Activated CD4-positive, alpha-beta T cell treated with anti-CD3 and anti-CD28 coated beads, Interleukin-2, amount 10 ng/mL, durations not matched to agents 24 days and 14 days (primary cell): ENCODE measurements at places on chromosomes 13 and 19. TPM values are rescaled to one million over a fixed set of nuclear protein-coding genes. Genes with fewer than 3 reads are reported as not detected.
A peak's percentile ranks its signal among the peaks of the same experiment; 100 is the strongest.

The ZNF486 gene
- total RNA-seq = 3.4 and 4.4 TPM in 2 replicates

The CYP2B6 gene
- total RNA-seq = not detected in 2 replicates

The FUT3 gene
- total RNA-seq = not detected in 2 replicates

The OR7A5 gene
- not detected in 2 replicates for total RNA-seq

The FXYD3 gene
- not detected in 2 replicates for total RNA-seq

- DNase-seq = no peak
Measured at GRCh38 chr13:65926750-65927171, 1303.4 kb downstream of the PCDH9 start.

DNA sequence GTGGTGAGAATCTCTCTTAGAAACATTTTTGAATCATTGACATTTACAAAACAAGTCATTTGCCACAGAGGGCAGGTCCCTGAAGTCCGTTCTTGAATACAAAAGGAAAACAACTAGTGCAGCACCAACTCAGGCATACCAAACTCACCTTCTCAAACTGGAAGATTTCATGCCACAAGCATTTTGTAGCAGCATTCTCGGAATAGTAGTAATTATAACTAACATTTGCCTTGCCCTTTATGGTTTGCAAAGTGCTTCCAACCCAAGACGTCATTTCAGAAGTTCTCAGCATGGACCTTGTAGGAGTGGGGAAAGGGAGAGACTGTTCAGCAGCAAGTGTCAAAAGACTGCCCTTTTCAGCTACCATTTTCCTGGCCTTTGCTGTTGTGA lies 344.6 kb downstream of the RFC3 start:
- no peak for DNase-seq

GRCh38 chr19:40433391-40434216 lies 7.8 kb upstream of the SERTAD1 start:
- DNase-seq = peak; percentile 89

- peak; percentile 94 for DNase-seq
Measured at GRCh38 chr19:14479975-14480699, 5.0 kb upstream of the PTGER1 start.

DNA sequence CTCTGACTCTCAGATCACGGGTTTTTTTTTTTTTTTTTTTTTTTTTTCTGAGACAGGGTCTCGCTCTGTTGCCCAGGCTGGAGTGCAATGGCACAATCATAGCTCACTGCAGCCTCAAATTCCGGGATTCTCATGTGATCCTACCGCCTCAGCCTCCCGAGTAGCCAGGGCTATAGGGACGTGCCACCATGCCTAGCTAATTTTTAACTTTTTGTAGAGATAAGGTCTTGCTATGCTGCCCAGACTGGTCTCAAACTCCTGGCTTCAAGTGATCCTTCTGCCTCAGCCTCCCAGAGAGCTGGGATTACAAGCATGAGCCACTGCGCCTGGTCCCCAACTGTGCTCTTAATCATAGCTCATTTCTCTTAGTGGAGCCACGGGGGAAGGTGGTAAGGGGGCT lies 4.6 kb upstream of the GRAMD1A start:
- no peak for DNase-seq

- DNase-seq = no peak
Measured at GRCh38 chr13:39415008-39415802, 187.8 kb downstream of the LHFPL6 start.

DNA sequence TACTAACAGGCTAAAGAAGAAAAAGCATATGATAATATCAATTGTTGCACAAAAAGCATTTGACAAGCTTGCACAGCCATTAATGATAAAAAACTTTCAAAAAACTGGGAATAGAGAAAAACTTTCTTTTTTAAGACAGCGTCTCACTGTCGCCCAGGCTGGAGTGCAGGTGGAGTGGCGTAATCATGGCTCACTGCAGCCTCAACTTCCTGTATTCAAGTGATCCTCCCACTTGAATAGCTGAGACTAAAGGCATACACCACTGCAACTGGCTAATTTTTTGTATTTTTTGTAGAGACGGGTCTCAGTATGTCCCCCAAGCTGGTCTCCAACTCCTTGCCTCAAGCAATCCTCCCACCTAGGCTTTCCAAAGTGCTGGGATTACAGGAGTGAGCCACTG lies 382.8 kb downstream of the TSHZ3 start:
- no peak for DNase-seq

DNA sequence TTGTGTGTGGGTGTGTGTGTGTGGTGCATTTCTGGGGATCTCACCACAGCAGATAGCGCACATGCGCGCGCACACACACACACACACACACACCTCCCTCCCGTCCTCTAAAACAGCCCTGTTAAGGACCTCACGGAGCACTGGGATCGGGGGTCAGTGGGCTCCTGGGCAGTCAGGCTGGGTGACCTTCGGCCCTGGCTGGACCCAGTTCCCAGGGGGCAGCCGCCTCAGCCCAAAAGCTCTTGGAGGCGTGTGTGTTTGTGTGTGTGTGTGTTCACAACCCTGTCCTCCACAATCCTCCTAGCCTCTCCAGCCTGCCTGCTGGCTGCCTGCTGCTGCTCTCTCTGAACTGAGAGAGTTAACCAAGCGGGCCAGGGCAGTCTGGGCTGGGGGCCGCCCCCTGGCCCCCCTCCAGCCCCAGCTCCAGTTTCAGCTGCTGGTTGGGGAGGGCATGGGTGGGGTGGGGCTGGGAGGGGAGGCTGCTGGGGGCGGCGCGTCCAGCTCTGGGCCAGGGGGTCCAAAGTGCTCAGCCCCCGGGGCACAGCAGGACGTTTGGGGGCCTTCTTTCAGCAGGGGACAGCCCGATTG lies at the start of gene FXYD1:
Gene FXYD1, plus strand, starts transcription at position 520 of the 588 bp plus-strand sequence. CDS start 1,256 bp downstream, outside the sequence.
- no peak for DNase-seq

DNA sequence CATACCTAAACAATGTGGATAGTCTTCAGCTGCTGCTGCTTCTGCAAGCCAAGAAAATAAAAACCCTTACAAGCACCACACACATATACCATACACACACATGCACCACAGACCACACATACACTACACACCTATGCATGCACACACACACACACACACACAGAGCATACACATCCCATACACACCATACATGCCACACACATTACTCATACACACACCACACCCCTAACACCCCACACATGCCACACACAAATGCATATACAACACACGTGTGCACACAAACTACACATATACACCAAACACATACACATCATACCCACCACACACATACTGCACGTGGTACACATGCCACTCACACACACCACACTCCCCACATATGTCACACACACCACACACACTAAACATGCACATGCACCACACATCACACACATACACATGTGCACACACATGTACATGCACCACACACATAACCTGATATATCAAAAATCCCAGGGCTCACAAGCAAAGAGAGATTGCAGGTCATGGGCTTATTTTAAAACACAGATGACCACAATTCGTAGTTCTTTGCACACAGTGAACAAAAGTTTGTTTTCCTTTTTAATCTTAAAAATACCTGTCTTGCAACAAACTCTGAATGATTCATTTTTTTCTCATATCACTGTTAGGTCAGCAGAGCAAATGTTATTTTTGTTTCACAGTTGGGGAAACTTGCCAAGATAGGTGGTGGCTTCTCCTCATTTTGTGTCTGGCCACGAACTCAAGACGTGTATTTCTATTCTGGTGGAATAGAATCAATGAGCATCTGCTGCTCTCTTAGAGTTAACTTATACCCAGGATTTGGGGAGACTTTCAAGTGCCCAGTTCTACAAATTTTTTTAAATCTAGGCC lies 456.6 kb downstream of the FGF9 start:
- no peak for DNase-seq

DNA sequence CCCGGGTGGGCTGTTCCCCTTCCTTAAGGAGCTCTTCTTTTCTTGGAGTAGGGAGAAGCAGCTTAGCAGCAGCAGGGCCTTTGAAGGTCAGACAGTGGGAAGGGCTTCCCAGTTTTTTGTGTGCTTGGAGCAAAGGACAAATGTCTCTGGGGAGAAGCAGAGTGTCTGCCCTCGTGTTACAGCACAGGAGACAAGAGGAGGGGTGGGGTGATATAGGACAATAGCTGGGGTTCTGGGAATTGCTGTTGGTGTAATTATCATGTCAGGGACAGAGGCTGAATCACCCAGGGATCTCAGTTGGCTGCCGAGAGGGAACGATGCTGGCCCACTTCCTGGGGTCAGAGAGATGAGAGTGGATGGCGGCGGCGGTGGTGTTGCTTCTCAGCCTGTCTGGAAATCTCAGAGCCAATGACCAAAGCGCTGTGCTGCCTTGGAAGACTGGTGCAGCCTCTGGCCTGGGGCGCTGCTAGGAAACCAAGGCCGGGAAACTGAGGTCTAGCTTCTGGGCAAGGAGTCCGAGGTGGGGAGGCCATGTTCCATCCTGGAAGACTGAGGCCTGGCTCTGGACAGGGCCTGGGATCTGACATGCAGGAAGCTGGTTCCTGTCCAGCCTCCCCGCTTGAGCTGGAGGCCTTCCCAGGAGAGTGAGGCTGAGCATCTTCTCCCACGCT lies 1.2 kb downstream of the INAFM1 start:
- no peak for DNase-seq

DNA sequence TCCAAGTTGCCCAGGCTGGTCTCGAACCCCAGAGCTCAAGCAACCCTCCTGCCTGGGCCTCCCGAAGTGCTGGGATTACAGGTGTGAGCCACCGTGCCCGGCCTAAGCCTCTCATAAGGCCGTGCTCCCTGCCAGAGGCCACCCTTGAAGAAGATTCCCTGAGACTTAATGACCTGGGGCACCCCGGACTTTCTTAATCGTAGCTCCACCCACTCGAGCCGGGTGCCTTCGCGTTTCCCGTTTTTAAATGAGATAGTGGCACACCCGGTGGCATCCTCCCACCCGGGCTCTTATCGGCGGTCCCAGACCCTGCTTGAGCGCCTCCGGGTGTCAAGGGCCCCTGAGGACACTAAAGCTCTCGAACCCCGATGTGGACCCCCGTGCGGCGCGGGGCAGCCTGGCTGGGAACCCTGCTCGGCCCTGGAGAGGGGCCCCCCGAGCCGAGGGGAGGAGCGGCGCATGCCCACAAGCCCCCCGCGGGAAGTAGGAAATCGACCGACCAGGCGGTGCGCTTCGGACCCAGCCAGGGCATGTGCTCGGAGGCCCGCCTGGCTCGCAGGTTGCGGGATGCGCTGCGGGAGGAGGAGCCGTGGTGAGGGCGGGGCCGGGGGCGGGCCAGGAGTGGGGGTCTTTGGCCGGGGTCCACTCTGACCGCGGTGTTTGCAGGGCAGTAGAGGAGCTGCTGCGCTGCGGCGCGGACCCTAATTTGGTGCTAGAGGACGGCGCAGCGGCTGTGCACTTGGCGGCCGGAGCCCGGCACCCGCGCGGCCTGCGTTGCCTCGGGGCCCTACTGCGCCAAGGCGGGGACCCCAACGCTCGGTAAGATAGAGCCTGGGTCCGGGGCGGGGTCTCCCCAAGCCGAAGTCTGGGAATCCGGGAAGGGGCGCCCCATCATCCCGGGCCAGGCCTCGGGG lies at the start of gene ANKLE1:
Gene ANKLE1, plus strand, starts transcription at position 511 of the 914 bp plus-strand sequence. Its CDS starts 20 bp downstream, at position 531.
- DNase-seq = peak; percentile 77

DNA sequence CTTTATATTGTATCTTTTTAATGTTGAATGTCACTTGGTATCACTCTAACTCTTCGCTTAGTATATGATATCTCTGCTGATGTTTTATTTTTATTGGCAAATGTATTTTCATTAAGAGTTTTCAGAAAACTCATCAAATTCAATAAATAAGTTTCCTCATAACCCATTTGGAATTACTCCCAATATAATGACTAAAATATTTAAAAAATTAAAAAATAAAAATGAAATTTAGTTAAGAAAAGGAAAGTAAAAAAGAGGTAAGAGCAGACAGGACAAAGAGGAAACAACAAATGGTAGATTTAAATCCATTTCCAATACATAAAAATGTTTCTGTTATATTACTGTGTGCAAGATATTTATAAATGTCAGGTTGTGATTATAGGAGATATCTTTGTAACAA lies 548.9 kb upstream of the SPRY2 start:
- DNase-seq = no peak
